ENCODE measurements at places on chromosomes 4 and X.

GRCh38 chr4:110005461-110006056, 92.9 kb downstream of the EGF start:
- peak; percentile 40 for DNase-seq

GRCh38 chr4:74437866-74438265, 7.1 kb upstream of the AREG start:
- DNase-seq: no peak

DNA sequence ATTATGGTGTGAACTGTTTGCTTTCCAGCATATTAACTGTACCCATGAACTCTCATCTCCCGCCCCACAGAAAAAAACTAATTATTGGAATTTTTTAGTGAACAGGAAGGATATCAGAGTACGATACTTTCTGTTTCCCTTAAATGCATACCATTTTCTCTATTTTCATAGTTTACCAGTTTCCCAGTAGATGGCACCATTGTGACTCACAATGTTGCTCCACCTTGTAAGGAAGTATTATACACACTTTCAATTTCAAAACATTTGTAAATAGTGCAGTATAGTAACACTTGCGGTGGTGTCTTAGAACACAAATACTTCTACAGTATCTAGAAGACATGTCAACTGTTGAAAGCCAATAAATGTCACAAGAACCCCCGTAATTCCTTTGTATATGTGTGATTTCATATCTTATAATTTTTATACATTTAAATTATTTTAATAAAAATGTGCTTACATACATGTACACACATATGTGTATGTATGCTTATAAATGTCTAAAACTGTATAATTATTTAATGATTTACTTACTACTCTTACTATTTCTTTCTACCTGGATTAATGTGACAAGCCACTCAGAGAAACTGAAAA, 167.3 kb downstream of the SLIT2 start:
- DNase-seq: peak; percentile 7

- DNase-seq: no peak
These were observed 19.0 kb upstream of the PAGE4 start for GRCh38 chrX:49809891-49810632.

GRCh38 chr4:121338518-121338917, 42.3 kb downstream of the QRFPR start:
- DNase-seq: no peak

DNA sequence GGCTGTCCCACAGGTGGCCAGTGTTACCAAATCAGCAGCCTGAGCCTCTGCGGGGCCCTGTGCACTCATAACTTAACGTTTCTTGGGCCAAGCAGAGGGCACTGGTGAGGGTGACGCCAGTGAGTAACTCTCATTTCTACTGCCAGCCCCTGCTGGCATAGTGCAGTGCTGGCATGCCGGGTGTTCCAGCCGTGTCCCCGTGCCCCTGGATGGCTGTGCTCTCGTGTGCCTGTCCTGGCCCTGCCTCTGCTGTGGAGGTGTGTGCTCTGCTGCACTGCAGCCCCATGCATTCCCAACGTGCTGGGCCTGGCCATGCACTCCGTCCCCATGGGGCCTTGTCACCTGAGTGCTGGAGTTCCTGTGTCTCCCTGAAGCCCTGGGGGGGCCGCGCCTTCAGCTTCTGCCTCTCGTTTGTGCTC, 14.7 kb downstream of the TBC1D14 start:
- DNase-seq: no peak

GRCh38 chrX:106725931-106726330, 570 bp upstream of the RNF128 start:
- no peak for DNase-seq

- no peak for DNase-seq
These were observed 52.2 kb downstream of the PRDM5 start for GRCh38 chr4:120870279-120870673.

GRCh38 chr4:140755774-140756318, 339 bp downstream of the TBC1D9 start:
- peak; percentile 14 for DNase-seq

- DNase-seq: peak; percentile 59
These were observed 1115.5 kb downstream of the NLGN4X start for GRCh38 chrX:5113128-5113527.

DNA sequence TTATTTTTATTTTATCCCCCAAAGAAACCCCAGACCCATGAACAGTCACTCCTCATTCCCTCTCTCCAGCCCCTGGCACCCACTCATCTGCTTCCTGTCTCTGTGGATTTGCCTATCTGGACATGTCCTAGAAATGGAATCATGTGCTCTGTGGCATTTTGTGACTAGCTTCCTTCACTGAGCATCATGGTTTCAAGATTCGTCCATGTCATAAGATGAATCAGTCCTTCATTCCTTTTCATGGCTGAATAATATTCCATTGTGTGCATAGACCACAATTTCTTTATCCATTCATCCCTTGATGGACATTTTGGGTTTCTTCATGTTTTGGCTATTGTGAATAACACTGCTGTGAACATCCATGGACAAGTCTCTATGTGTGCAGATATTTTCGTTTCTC, 10.2 kb downstream of the ABCD1 start:
- no peak for DNase-seq

GRCh38 chr4:5971078-5971450, 47.2 kb downstream of the C4orf50 start:
- no peak for DNase-seq

DNA sequence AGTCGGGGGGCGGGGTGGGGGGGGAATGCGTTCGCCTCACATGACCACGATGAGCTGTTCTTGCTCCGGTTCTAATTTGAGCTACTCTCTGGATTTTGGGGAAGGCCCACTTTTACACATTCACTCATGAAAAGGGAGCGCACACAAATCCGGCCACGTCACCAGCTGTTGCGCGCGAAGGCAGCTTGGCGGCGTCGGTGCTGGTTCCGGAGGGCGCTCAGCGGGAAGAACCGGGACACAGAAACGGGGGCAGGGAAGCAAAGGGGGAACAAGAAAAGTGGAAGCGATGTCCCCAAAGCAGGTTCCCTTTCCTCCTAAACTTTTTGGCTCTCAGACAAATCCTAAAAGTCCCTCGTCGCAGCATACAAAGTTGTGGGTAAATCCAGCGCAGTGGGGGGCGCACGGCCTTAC, 605 bp downstream of the ANXA5 start:
- no peak for DNase-seq

- DNase-seq: no peak
These were observed 244.4 kb downstream of the DCLK2 start for GRCh38 chr4:150322646-150323045.

DNA sequence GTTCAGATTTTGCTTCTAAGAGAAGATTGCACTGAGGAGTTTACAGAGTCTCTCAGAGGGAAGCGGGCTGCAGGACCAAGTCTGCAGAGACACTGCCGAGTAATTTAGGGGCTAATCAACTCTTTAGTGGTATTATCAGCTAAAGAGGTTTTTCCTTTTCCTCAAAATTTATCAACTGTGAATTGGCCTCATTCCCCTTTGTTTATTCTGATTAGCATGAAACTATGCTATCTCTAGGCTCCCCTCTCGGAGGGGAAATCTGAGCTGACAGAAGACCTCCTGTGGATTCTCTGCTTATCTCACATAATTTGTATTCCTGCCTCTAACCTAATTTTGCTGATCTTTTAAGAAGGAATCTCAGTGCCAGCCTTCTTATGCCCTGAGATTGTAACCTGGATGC, 201.0 kb downstream of the DCTD start:
- no peak for DNase-seq

- no peak for DNase-seq
These were observed 86.3 kb downstream of the GPRIN3 start for GRCh38 chr4:89221167-89221867.

GRCh38 chrX:148333989-148334388, 166.4 kb upstream of the AFF2 start:
- DNase-seq: no peak

DNA sequence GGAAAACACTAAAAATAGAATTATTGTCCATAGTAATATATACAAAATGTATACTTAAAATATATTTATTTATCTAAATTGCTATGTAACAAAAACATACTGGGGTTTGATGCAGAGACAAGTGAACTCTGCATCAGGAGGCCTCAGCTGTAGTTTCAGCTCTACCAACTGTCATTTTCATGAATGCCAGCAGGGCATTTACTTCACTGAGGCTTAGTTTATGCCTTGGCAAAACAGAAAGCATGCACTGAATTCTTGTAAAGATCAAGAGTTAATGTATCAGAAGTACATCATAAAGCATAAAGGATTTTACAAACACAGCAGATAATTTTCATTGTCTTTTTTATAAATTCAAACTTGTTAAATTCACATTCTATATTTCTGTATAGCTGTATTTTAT, 577.0 kb downstream of the C4orf33 start:
- DNase-seq: no peak

- DNase-seq: no peak
These were observed 100.9 kb upstream of the GUCY1A1 start for GRCh38 chr4:155565776-155566175.

DNA sequence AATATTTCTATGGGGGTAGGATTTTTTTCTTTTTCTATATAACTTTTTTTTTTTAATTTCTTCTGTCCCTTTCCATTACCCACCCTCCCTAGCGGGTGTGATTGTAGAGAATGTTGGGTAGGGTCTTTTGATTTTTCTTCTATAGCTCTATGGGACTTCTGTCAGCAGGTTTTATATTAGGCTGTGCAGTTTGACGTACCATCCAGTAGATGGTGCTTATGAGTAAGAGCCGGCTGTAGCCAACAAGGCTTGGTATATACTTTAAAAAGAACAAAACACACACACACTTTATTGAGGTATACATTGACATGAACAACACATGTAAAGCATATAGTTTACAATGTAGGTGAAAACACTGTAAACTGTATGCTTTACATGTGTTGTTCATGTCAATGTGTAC, 247.9 kb upstream of the POF1B start:
- DNase-seq: peak; percentile 12

GRCh38 chr4:94889946-94890345, 132.2 kb downstream of the BMPR1B start:
- no peak for DNase-seq

GRCh38 chrX:70485466-70485865, 40.8 kb downstream of the DLG3 start:
- no peak for DNase-seq

DNA sequence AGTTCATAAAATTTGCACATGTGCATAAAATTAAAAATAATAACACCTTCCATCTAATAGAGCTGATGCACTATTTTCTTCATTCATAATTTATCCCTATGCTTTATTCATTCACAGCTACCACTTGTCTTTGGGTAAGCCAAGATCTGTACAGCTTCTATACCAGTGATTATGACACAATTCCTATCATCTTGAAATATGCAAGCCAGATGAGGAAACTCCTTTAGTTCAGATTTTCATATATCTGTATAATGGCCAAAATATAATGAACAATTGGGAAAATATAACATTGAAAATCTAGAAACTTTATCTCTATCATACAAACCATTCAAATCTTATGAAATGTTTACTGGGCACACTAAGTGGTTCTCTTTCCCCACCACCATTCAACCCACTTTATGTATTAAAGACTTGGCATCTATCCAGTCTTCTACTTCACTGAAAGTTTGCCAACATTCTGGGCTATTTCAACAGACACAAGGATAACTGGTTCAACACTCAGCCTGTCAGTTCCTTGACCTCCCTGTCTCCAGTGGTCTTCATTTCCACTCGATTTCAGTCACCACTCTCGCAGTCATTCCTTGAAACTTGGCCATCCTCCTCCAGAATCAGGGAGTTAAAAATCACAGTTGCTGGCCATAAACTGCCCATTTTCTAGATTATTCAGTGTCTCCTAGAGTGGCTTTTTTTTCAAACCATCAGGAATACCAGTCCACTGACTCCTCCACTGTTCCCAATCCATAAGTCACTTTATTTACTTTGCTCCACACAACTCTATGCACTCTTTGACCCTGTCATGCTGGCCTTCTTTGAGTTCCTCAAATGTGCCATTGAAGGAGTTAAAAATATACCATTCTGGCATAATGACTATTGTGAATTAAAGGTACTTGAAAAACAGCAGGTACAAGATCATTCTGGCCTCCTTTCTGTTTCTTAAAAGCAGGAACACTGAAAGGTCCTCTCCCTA, 85.5 kb downstream of the CAMK2D start:
- DNase-seq: no peak

Data from T47D (cell line).